CD4-positive, alpha-beta T cell treated with Interleukin-6 at 100 ng/mL for 8 hours (primary cell): ENCODE measurements at places on chromosomes 1 and 21.

GRCh38 chr1:18725231-18725895 lies 94.7 kb downstream of the PAX7 start:
- DNase-seq = no peak

GRCh38 chr1:6163191-6163972 lies 16.7 kb downstream of the CHD5 start:
- no peak for DNase-seq

GRCh38 chr1:110515041-110515440 lies 3.9 kb downstream of the KCNA10 start:
- DNase-seq = no peak

GRCh38 chr1:36139521-36139920 lies 9.8 kb downstream of the TRAPPC3 start:
- no peak for DNase-seq

GRCh38 chr1:244988521-244988920 lies 124.2 kb upstream of the HNRNPU start:
- DNase-seq = no peak

GRCh38 chr1:171922999-171923398 lies 81.7 kb downstream of the DNM3 start:
- DNase-seq = no peak

DNA sequence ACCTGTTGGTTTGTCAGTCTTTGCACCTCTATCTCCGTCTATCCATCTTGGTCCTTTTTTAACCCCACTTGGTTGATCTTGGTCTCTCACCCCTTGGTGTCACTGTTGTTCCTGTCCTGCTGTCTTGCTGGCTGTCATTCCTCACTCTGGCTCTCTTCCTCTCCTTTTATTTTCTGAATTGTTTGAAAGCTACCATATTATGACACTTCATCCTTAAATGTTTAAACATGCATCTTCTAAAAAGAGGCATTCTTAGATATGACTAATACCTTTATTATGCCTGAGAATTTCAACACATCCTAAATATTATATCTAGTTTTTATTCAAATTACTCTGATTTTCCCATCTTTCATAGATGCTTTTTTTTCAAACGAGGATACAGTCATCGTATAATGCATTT lies 37.0 kb downstream of the BACH1 start:
- no peak for DNase-seq

DNA sequence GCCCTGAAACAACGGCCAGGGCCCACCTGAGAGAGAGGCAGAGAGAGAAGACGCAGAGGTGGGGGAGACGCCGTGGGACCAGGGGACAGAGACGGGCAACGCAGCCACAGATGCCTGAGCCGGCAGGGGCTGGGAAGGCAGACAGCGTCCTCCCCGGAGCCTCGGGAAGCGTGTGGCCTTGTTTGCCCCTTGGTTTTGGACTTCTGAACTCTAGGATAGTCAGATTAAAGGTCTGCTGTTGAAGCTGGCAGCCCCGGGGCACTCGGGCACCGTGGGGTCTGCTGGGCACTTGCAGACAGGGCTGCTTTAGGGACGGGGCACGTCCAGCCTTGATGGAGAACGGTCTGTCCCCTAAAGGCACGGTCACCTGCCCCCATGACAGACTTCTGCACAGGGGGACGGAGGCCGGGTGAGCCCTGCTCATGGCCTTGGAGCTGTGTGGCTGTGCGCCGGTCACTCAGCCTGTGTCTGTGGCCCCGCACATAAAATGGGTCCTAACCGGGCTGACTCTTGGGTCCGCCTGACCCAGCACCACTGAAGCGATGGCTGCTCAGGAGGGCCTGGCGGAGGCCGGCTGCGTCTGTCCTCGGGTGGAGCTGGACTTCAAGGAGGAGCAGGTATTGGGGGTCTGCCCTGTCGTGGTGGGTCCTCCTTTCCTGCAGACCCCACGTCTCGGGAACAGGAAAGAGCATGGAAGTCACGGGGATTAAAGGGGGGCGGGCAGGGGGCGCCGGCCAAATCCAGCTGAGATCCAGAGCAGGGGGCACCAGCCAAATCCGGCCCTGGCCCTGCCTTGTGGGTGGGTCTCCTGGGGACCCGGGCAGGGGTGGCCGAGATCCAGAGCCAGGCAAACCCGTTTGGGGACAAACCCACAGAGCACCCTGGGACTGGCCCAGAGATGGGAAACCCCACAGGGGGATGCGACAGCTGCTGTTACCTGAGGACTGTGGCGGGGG lies 9.6 kb upstream of the RNF223 start:
- DNase-seq = no peak

GRCh38 chr1:171581226-171581625 lies 40.8 kb upstream of the MYOCOS start:
- DNase-seq = no peak

DNA sequence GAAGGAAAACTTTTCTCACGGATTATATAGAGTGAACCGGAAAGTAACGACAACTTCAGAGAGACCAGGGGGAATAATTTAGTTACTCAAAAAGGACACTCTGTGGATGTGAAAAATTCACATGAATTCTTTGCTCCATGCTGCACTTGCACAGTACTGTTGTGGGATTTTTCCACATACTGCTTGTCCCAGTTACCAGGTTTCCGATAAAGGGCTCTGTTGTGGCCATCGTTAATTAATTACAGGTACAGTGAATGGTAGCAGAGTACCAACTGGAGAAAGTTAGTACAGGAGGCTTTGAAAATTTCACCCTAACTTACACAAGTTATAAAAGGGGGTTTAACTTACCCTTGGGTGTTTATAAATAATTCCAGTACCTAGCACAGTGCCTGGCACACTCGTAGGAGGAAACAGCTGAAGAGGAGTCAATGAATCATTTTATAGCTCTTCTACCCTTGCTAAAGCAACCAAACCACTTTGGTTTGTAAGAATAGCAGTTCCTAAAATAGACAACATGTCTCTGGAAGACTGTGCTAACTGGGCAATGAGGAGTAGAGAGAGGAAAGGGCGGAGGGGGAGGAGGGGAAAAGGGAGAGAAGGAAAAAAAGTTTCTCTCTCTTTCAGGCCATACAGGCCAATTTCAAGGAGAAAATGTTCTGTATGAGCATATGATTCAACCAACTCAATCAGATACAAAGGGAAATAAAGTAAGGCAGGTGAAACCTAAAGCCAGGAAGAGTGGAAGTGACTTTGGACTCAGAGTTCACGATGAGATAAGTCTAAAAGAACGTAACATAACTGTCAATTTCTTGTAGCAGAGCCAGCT lies 98.3 kb upstream of the MAGI3 start:
- DNase-seq = no peak

DNA sequence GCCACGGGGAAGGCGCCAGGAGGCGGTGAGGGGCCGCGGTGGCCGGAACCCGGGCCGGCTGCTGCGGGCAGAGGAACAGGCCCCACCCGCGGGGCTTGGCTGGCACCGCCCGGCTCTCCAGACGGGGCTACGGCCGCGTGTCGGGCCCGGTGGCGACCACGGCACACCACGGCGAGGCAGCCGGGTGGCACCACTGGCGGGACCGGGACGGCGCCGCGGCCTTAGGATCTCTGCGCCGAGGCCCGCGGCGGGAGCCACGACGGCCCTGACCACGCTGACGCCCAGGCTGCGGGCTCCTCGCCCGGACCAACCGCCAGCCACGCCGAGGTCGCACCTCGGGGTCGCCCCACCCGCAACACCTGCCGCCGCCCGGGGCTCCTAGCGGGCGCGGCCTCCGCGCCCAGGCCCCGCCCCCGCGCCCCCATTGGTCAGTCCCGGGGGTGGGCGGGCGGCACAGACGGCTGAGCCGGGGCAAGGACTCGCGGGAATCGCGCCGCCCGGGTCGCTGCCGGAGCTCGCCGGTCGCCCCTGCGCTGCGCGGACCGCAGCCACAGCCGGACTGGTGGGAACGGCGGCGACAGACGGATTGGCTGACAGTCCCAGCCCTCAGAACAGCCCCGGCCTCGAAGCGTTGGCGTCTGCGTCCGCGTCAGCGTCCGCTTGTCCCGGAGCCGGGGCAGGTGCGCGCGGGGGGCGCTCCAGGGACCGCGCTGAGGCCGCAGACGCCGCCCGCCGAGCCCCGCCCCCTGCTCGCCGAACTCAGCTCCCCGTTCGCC lies at the start of gene BMP8A:
Gene BMP8A (plus strand): TSS at position 491 of the 776 bp plus-strand sequence. CDS start 356 bp downstream, outside the sequence.
- DNase-seq = peak; percentile 59

DNA sequence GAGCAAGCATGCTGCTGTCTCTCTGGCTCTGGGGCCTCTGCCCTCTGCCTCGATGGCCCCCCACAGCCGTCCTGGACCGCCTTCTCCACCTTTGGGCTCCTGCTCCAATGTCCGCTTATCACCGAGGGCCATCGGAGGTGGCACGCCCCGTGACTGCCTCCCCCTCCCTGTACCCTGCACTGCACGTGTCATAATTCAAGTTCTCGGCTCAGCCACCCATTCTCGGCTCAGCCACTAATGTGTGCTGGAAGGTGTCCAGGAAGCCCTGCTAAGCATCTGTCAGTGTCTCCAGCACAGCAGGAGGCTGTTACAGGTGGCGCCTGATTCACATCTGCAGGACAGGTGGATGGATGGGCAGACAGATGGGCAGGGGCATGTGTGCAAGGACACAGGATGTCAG lies 45.5 kb downstream of the TP73 start:
- DNase-seq = no peak

DNA sequence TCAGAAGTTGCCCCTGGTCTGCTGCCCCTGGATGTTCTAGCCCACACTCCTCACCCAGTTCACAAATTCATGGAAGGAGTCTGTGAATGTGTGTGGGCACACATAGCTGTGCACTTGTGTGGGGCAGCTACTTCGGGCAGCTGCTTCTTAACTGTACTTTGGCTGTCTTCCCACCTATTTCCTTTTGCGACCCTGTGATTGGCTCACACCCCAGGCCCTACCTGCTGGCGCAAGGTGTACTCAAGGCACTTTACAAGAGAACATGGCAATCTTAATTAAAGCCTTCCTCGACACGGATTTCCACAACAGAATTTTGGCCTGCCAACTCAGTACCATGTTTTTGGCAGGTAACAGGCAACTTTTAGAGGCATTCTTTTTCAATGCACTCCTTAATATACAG lies 86.5 kb upstream of the CTTNBP2NL start:
- no peak for DNase-seq

DNA sequence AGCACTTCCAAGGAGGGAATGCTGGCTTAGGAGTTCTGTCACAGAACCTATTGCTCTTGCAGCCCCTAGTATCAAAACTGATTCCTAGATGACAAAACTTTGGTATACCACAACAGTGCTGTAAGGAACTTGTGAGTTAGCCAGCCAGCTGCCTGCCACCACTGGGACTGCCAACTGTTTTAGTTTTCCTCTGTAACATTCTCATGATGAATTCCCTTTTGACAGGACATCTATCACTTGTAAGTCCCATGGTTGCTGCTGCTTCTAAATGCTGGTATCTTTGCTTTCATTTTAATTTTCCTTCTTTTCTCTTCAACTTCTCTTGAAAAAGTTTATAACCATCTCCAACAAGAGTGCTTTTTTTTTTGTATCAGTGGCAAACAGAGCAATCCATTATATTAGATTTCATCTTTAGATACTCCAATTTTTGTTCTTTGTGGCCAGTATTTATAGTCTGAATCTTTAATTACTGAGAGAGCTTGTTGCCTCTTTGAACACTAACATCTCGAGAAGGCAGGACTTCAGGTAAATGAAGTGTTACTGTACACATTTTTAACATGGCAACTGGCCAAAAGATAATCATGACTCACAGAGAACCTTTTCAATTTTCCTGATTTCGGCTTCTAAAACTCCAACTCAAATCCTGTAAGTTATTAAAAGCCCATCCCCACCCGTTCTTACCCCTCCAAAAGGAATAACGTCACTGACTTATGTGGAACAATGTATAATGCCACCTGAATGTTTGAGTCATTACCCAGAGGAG lies 19.8 kb downstream of the DBT start:
- DNase-seq = no peak

GRCh38 chr1:64114012-64114525 lies 89.4 kb upstream of the UBE2U start:
- DNase-seq = no peak

DNA sequence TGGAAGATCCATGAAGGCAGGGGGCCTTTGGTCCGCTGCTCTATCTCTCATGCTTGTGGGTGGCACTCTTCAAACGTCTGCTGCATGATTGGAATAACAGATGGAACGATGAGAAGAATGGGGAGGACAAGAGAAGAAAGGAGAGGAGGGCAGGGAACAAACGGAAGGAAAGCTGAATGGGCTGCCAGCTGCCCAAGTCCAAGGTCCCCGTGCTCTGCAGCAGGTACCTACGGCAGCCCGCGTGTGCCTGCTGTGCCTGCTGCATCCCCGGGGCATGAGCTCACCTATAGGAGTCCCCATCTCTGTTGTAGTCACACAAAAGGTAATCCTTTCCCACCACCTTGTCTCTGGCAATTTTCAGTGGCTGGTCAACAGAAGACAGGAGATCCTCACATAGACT lies 73.1 kb downstream of the SLC66A1 start:
- no peak for DNase-seq

DNA sequence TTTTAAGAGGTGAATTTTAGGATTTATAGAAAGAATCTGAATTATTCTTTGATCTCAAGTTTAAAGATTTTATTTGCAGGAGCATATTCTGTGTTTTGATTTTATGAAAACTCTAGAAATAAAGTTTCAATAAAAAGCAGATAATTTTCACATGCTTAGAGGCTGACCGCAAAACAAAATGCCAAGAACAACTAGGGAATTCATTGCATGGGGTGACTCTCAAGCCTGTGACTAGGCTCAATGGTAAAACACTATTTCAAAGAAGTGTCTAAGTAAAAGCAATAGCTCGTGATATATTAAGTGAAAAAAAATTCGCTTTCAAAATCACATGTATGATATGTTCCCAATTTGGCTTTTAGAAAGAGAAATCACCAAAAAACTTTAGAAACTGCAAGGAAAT lies 49.6 kb downstream of the RPL5 start:
- DNase-seq = no peak

GRCh38 chr21:14084068-14084501 lies 126.7 kb downstream of the LIPI start:
- no peak for DNase-seq

GRCh38 chr1:160018900-160019299 lies 12.9 kb downstream of the PIGM start:
- DNase-seq = no peak

DNA sequence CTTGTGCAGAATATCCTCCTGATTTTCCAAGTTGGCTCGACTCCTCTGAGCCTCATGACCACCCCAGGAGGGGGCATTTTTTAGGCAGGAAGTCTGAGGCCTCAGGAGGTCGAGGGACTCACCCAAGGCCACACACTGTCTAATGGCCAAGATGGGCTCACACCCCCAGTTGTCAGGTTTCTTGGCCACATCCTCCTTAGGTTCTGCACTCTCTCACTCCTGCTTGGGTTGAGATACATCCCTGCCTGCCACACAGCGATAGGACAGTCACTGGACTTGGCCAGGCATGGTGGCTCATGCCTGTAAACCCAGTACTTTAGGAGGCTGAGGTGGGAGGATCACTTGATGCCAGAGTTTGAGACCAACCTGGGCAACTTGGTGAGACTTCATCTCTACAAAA lies 4.6 kb downstream of the CA6 start:
- no peak for DNase-seq
